ENCODE measurements at places on chromosomes 7 and 10.

DNA sequence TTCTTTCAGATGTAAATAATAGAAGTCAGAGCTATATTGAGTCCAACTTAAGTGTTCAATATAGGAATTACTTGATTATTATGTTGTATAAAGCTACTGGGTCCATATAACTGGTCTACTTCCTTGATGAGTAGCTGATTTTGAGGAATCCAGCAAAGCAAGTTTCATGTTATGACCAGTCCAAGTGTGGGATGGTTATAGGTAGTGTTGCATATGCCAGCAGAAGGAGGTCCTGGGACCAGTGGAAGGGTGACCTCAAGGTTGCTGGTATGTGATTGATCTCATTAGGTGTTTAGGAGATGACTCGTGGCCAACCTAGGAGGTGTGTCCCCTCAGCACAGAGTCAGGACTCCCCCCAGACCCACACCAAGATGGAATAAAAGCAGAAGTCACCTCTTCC lies 551.5 kb downstream of the KCNMA1 start:
- DNase-seq, result no peak

DNA sequence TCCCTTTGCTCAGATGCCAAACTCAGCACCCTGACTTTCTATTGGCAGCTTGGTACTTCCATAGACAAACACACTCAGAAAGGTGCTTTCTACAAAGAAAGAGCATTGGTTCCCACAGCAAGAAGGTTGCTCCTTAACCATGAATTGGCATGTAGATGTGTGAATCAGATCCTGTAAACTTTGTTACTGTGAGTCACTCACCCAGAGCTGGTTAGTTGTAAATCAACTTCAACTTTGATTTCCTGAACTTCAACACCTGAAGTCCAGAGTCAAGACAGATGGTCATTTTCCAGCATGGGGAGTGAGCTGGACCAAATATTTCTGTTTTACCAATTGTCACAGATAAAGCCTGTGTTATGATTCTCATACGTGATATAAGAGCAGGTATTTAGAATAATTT lies 797.2 kb downstream of the TNS3 start:
- DNase-seq, result no peak

- no peak for DNase-seq
Observed at GRCh38 chr10:3102720-3103427, 35.5 kb downstream of the PFKP start.

DNA sequence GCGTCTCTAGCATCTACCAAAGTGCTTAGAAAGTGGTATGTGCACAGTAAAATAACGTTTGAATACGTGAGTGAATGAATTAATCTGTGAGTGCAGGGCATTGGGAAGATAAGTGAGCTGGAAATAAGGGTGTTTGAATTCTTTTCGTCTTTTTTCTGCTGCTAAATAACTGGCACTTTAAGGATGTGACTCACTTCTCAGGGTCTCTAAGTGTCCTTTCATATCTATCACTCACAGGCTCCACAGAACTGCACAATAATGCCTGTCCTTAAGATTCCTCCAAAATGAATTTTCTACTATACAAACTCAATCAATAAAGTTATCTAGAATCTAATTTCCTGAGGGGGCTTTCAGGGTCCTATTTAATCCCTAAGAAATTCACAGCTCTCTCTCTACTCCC lies 3.2 kb upstream of the DGKB start:
- no peak for DNase-seq

DNA sequence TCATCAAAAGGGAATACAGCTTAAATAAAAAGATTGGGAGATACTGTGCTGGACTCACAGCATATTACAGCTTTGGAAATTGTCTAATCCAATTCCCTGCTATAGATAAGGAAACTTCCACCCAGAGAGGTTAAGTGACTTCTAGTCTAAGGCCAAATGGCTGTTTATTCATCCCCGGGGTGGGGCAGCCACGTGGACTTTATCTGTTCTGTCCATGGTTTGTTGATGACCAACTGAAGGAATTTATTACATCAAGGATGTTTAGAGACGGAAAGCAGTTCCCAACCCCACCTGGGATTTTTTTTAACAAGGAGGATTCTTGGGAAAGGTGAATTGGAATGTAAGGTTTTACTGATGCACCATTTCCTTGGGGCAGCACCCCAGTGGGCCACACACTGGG lies 88.6 kb downstream of the ATXN7L1 start:
- no peak for DNase-seq

GRCh38 chr10:28839600-28840007 lies 162.3 kb downstream of the BAMBI start:
- no peak for DNase-seq

DNA sequence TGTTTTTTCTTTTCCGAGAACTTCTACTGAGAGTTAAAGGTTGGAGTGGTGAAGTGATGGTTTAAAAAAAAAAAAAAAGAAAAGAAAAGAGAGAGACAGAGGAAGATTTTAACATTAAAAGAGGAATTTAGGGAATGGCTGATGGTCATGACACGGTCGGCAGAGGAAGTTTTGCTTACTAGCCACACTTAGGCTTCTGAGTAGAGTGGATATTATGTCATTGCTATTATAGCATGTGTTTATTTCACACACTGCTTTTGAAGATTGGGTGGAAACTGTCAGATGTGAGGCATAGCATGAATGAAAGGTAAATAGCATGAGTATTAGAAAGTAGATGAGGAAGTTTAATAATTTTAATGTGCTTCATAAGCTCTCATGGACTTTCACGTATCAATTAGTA lies 2.5 kb downstream of the KAT6B start:
- no peak for DNase-seq

DNA sequence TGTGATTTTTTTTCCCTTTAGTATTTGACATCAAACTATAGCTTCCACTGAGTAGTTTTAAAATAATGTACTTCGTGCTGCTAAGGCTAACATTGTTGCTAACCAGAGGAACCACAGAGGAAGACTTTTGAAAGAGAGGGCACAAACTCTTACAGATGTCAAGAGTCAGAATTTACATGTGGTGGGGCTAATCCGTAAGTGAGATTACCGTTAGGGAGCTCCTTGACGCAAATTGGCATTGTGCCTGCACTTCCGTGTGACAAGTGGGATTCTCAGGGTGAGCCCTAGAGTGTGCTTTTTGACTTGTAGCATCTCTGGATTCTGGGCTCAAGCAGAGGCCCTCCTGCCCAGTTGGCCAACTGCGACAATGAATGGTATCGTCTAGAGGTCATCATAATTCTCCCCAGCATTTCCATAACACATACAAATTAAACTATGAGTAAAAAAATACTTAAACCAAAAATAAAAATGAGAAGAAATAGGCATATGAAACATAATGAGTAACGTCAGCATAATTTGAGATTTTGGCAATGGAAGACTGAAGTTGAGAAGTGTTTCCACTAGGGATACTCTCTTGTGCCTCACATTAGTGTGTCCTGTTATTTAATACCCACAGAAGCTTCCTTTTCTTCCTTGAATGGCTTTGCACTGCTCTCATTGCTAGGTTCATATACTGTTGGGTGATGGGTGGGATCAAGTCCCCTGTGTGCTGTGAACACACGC lies 164.0 kb downstream of the SDK1 start:
- DNase-seq, result peak; percentile 67

Measured in activated CD4-positive, alpha-beta T cell treated with anti-CD3 and anti-CD28 coated beads for 36 hours (primary cell).